ENCODE measurements at places on chromosomes 2 and 18. TPM values are rescaled to one million over a fixed set of nuclear protein-coding genes. Genes with fewer than 3 reads are reported as not detected.

The HRH4 gene
- total RNA-seq: 0.21 TPM

The IFIH1 gene
- total RNA-seq: 65.5 TPM

The ATP6V1B1 gene
- total RNA-seq: not detected

The CGREF1 gene
- 1.3 TPM for total RNA-seq

The TEKT4 gene
- total RNA-seq: not detected

The EPB41L3 gene
- 13.7 TPM for total RNA-seq

The MYL12B gene
- 351 TPM for total RNA-seq

The RNF125 gene
- total RNA-seq: 36.0 TPM

The NEDD4L gene
- 5.6 TPM for total RNA-seq

GRCh38 chr2:183951630-183952029 is 646.7 kb upstream of the ZNF804A start:
- no peak overlapping the region for H3K4me3 ChIP-seq
- no peaks in the 10 kb centered on the region for H3K27me3 ChIP-seq
- no peaks in the 10 kb centered on the region for H3K4me1 ChIP-seq
- no peaks in the 10 kb centered on the region for H3K36me3 ChIP-seq

DNA sequence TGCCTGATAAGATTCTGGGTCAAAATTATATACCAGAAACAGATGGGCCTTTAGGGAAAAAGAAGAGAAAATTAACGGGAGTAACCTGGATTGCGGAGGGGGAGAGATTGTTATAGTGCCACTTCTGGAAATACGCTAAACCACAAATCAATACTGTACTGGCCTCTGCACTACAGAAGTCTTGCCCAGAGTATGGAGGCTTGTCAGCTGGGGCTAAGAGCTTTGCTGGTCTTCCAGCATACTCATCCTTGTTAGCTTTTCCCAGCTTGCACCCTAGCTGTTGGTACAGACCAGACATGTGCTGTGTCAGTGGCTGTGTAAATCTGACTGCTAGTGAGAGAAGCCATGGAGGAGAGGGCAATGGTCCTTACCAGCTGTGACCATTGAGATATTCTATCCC is 8.9 kb downstream of the AGBL5 start:
- no peaks in the 10 kb centered on the region for H3K4me1 ChIP-seq
- no peaks in the 10 kb centered on the region for H3K27me3 ChIP-seq
- DNase-seq: no peak
- no peak overlapping the region for H3K27ac ChIP-seq

- no peaks in the 10 kb centered on the region for H3K36me3 ChIP-seq
- peaks cover 23% of the 10 kb centered on the region for H3K4me1 ChIP-seq
- no peak overlapping the region for H3K4me3 ChIP-seq
Observed at GRCh38 chr18:11992096-11992790, 10.9 kb downstream of the IMPA2 start.

DNA sequence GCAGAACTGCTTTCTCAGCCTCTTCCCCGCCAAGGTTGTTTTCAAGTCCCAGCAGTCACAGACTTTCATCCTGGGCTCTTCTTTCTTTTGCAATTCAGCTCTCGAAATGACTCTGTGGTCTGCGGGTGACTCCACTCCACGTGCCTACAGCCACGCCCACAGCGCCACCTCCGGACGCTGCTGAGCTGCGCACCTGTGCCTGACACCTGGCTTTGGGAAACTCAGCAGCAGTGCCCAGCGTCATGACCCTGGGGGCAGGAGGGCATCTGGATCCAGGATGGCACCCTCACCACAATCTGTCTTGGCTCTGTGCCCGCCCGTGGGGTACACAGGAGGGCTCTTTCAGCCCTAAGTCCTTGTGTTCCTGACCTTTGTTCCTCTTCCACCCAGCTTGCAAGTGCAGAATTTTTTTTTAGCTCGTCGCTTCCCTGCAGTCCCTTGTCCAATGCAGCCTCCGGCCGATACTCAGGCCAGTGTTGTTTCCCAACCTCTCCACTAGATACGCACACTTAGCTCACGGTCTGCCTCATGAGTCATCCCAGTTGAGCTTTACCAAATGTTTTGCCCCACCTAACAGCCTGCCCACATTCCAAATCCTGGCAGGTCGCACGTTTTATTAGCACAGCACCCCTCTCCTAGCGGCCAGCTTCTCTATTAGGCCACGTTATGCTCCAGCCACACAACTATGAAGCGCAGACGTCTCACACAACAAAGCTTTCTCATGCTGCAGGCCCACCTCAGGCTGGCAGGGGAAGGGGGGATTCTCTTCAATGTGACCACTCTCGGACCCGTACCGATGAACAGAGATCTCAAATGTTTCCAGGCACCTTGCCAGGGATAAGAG is 6.5 kb upstream of the CAPN10 start:
- H3K27me3 ChIP-seq: no peaks in the 10 kb centered on the region
- peaks cover 53% of the 10 kb centered on the region for H3K4me1 ChIP-seq
- H3K36me3 ChIP-seq: peaks cover 25% of the 10 kb centered on the region
- DNase-seq: peak; percentile 77
- peak overlapping the region; percentile 85 for H3K27ac ChIP-seq

DNA sequence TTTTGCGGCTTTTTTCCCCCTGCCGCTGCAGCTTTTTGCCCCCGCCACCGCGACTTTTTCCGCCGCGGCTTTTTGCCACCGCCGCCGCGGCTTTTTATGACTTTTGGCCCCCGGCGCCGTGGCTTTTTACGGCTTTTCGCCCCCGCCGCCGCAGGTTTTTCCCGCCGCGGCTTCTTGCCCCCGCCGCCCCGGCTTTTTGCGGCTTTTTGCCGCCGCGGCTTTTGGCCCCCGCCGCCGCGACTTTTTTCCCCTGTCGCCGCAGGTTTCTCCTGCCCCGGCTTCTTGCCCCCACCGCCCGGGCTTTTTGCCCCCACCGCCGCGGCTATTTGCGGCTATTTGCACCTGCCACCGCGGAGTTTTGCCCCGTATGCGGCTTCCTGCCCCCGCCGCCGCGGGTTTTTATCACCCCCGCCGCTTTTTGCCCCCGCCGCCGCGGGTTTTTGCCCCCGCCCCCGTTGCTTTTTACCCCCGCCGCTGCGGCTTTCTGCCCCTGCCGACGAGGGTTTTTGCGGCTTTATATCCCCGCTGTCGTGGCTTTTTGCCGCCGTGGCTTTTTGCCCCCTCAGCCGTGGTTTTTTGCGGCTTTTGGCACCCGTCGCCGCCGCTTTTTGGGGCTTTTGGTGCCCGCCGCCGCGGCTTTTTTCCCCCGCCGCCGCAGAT is 2750.9 kb downstream of the RPIA start:
- H3K4me3 ChIP-seq: no peak overlapping the region
- H3K27me3 ChIP-seq: peaks cover 14% of the 10 kb centered on the region
- no peaks in the 10 kb centered on the region for H3K4me1 ChIP-seq
- peaks cover 3% of the 10 kb centered on the region for H3K36me3 ChIP-seq
- H3K27ac ChIP-seq: no peak overlapping the region

- H3K27ac ChIP-seq: no peak overlapping the region
- peaks cover 7% of the 10 kb centered on the region for H3K27me3 ChIP-seq
- no peaks in the 10 kb centered on the region for H3K36me3 ChIP-seq
- no peak for DNase-seq
- no peak overlapping the region for H3K4me3 ChIP-seq
Observed at GRCh38 chr2:105522645-105523044, 123.8 kb upstream of the FHL2 start.

GRCh38 chr2:213411582-213412289 is 127.5 kb downstream of the SPAG16 start:
- H3K36me3 ChIP-seq: no peaks in the 10 kb centered on the region
- no peak overlapping the region for H3K27ac ChIP-seq
- DNase-seq: no peak
- H3K4me3 ChIP-seq: no peak overlapping the region
- no peaks in the 10 kb centered on the region for H3K27me3 ChIP-seq

DNA sequence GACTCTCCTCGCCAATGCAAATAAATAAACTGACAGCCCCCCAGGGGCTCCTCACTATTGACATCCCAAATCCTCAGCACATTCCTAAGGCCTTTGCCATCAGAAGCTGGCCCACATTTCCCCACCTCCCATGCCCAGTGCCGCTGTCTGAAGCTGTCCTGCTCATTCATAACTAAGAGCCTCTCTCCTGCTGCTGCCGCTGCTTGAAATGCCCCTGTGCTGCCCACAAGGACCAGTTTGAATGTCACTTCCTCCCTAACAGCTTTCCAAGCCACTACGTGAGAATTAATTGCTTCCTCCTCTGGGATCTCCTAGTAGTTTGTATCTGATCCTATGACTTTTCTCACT is 151.6 kb upstream of the CAPN13 start:
- DNase-seq: no peak
- no peak overlapping the region for H3K4me3 ChIP-seq
- no peaks in the 10 kb centered on the region for H3K27me3 ChIP-seq
- H3K27ac ChIP-seq: no peak overlapping the region
- no peaks in the 10 kb centered on the region for H3K36me3 ChIP-seq

- peak overlapping the region; percentile 47 for H3K4me3 ChIP-seq
- no peaks in the 10 kb centered on the region for H3K36me3 ChIP-seq
- peak overlapping the region; percentile 80 for H3K27ac ChIP-seq
- DNase-seq: no peak
- no peaks in the 10 kb centered on the region for H3K27me3 ChIP-seq
Observed at GRCh38 chr2:215171151-215171550, 32.7 kb upstream of the ABCA12 start.

DNA sequence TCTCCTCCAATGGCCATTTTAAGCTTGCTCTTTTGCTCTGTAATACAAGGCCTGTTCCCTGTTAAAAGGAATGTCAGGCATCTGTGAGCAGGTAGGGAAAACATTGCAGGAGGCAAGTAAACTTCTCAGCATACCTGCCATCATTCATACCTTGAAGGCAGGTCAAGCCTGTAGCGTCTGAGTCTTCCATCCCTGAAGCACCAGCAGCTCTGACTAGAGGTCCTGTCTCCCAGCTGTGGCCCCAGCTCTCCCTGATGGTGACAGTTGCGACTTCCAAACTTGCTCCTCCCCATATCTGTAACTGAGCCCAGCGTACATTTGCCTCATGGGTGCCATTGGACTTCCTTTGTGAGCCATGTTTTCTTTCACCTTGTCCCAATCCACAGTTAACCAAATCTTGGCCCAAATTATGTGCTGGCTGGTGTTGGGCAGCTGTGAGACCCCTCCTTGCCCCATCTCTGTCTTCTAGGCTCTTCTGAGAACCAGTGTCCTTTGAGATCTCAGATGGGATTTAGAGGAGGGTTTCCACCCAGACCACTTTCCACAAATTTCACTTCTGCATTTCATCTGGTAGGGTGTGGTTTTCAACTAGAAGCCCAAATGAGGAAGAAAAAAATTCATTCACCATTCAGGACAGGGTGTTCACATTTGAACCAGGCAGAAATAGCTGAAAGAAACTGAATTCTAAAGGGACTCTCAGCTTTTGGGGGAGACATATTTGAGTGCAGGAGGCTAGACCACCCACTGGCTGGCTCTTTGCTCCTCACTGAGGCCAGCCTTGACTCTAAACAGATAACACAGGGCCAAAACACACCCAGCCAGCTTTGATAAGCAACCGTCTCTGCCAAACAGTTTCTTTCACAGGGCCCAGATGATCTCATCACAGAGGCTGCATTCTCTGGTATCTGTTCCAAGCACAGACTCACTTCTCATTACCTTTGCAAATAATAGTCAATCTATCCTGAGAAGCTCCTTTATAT is 66.4 kb upstream of the MSH2 start:
- no peak overlapping the region for H3K27ac ChIP-seq
- peaks cover 3% of the 10 kb centered on the region for H3K27me3 ChIP-seq
- H3K4me1 ChIP-seq: no peaks in the 10 kb centered on the region

- no peak for DNase-seq
- H3K4me1 ChIP-seq: no peaks in the 10 kb centered on the region
- H3K36me3 ChIP-seq: no peaks in the 10 kb centered on the region
- H3K27me3 ChIP-seq: peaks cover 19% of the 10 kb centered on the region
- no peak overlapping the region for H3K4me3 ChIP-seq
- H3K27ac ChIP-seq: no peak overlapping the region
Observed at GRCh38 chr2:105005181-105005951, 32.5 kb upstream of the MRPS9 start.

- peaks cover 3% of the 10 kb centered on the region for H3K4me1 ChIP-seq
- no peak for DNase-seq
- no peaks in the 10 kb centered on the region for H3K36me3 ChIP-seq
- H3K4me3 ChIP-seq: no peak overlapping the region
- H3K27me3 ChIP-seq: peaks cover 6% of the 10 kb centered on the region
Observed at GRCh38 chr2:152500772-152501171, 165.8 kb downstream of the FMNL2 start.

DNA sequence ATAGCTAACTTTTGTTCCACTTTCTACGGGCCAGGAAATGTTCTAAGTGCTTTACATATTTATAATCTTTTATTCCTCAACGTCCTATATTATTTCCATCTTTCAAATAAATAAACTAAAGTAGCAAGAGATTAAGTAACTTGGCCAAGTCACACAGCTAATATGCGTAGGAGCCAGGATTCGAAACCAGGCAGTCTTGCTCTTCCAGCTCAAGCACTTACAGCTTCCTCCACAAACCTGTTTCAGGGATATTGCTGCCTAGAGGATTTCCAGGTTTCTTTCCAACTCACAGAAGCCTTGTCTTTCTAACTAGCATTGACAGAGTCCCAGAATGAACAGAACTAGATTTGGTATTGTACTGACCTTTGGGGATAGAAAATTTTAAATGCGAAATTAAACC is 102.5 kb downstream of the FIGN start:
- H3K27me3 ChIP-seq: no peaks in the 10 kb centered on the region
- H3K4me3 ChIP-seq: no peak overlapping the region
- DNase-seq: no peak
- no peaks in the 10 kb centered on the region for H3K4me1 ChIP-seq
- no peak overlapping the region for H3K27ac ChIP-seq

GRCh38 chr18:51943281-51943680 is 396.7 kb upstream of the DCC start:
- H3K27me3 ChIP-seq: no peaks in the 10 kb centered on the region
- no peak for DNase-seq
- no peak overlapping the region for H3K27ac ChIP-seq
- H3K4me3 ChIP-seq: no peak overlapping the region
- no peaks in the 10 kb centered on the region for H3K36me3 ChIP-seq
- H3K4me1 ChIP-seq: no peaks in the 10 kb centered on the region

DNA sequence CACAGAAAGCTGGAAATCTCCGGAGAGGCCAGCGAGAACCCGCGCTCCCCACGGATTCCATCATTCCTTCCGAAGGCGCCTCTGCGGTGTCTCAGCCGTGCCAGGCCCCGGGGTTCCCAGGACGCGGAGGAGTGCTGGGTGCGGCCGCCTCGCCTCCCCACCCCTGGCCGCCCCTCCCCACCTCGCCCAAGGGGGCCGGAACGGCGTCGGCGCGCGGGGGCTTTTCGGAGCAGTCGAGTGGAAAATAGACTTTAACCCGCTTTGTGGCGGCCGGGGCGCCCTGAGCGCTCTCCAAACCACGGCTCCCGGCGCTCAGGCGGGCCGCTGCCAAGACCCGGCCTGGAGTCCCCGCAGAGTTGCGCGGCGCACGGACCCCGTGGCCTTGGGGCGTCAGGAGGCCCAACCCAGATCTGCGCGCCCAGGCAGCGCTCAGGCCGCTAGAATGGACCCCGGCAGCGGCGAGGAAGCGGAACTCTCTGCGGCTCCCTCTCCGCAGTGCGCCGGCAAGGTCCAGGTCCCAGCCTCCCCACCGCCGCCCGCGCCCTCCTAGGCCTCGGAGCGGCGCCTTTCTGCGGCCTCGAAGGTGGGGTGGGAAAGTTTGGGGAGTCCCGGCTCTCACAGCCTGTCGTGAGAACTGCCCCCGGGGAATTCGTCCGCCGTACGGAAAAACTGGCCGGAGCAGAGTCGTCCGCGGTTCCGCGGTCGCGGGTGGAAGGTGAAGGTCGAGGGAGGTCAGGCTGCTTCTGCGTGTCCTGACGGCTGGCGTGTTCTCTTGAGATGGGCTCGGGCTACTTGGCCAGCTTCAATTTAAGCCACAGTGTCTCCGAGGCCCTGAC is 1.2 kb upstream of the EMX1 start:
- H3K4me3 ChIP-seq: peak overlapping the region; percentile 49
- no peaks in the 10 kb centered on the region for H3K36me3 ChIP-seq
- DNase-seq: peak; percentile 18
- H3K4me1 ChIP-seq: peaks cover 13% of the 10 kb centered on the region

Data from activated CD4-positive, alpha-beta T cell treated with anti-CD3 and anti-CD28 coated beads, Interleukin-2, amount 10 ng/mL, durations not matched to agents 7 days and 5 days (primary cell).